ENCODE measurements at places on chromosomes 11 and 22.

- DNase-seq, result no peak
Observed at GRCh38 chr11:65410936-65411680, 11.5 kb upstream of the NEAT1 start.

GRCh38 chr22:22037229-22037628 lies 54.6 kb upstream of the TOP3B start:
- DNase-seq, result no peak

- no peak for DNase-seq
Observed at GRCh38 chr22:40826984-40827741, 8.0 kb upstream of the SLC25A17 start.

- DNase-seq, result no peak
Observed at GRCh38 chr11:87092159-87092558, 54.4 kb downstream of the TMEM135 start.

GRCh38 chr22:45776313-45776585 lies 104.6 kb downstream of the ATXN10 start:
- DNase-seq, result no peak

DNA sequence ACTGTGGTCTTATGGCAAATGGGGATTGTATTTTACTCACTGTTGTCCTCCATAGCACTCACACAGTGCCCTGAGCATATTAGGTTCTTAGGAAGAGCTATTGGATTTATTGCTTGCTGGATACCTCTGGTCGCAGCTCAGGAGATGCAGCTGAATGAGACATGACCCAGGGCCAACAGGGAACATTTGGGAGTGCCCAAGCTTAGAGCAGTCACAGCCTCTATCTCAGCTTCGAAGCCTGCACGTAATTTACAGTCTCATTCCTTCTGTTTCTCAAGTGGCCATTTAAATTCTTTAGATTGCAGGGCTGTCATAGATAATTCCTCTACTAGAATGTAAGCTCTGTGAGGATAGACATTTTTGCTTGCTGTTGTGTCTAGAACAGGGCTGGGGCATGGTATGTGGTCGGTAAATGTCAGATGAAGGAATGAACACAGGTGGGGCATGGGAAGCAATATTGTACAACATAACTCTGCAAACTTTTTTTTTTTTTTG lies 192.8 kb downstream of the GRIK4 start:
- DNase-seq, result no peak

DNA sequence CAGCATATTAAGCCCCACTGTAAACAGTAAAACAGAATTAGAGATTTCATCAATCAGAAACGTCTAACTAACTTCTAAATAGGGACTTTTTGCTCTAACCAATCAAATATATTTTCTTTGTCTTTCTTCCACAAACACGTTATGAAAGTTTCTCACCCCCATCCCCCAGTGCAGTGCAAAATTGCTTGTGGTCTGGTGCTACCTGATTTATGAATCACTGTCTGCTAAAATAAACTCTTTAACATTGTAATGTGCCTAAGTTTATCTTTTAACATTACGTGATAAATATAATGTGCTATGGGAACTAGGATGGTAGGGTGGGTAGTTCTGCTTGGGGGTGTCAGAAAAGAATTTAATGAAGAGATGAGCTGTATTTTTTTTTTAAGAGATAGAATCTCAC lies 47.3 kb upstream of the SLC5A1 start:
- no peak for DNase-seq

DNA sequence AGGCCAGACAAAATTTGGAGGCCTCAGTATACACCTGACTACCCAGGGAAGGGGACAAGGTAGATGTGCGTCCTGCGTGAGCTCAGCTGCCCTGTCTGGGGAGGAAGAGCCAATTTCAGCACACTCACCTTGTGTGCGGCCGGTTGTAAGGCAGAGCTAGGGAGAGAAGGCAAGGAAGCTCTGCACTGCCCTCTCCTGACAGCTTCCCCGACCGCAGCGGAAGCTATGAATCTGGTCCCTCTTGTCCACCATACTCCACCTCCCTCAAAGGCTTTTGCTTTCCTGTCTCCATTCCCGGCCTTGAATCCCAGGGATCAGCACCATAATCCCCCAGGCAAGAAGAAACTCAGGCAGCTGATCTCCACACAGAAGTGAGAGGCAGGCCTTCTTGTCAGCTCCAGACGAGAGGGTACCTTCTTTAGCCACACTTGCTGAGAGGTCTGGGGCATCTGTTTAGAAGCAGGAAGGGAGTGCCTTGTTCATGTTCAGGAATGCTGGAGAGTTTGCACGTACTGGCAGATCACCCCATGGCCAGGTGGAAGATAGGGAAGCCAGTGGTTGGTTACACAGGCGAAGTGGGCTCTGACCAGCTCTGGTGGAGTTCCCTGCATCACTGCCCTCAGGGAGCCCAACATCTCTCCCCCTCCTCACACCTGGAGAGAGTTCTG lies 62.5 kb downstream of the FEZ1 start:
- no peak for DNase-seq

- no peak for DNase-seq
Observed at GRCh38 chr11:61076506-61077304, 25.6 kb upstream of the CD5 start.

- DNase-seq, result no peak
Observed at GRCh38 chr11:62911137-62912130, 9.7 kb downstream of the CHRM1 start.

- DNase-seq, result no peak
Observed at GRCh38 chr11:2186669-2187279, 15.2 kb upstream of the TH start.

DNA sequence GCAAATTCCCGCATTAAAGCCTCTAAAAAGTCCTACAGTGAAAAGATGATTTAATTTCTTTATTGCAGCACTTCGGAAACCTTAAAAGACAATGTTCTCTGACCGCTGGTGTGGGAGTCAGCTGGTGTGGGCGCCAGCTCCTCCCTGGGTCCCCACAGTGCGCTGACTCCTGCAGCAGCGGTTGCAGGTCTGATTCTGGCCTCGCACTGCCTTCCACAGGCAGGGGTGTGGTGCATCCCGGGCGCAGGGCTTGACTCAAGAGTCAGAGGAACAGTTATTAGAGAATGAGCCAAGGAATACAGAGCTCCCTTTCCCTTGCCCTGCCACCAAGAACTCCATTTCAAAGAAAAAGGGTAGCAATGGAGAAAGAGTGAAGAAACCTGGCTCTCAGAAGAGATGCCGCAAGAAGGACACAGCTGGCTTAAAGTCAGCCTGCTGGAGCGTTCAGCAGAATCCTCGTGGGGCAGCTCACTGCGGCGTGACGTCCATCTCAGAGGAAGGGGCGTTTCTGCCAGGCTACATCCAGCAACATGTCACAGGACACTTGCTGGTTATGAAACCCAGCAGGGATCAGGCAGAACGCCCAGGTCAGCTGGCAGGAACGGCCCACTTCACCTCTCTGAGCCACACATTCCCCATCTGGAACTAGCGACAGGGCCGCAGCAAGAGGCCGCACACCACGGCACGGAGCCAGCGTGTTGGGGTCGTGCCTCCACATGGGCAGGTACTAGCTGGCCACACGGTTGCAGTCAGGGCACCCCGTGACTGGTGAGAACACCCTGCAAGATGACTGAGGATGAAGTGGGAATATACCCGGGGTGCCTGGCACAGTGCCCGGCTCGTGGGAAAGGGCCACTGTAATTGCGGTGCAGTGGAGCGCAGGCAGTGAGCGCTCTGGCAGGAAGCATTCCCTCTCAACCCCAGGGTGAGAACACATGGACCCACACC lies 18.1 kb upstream of the EFCAB6 start:
- DNase-seq, result no peak

GRCh38 chr11:92246630-92247029 lies 22.0 kb downstream of the FAT3 start:
- DNase-seq, result no peak

DNA sequence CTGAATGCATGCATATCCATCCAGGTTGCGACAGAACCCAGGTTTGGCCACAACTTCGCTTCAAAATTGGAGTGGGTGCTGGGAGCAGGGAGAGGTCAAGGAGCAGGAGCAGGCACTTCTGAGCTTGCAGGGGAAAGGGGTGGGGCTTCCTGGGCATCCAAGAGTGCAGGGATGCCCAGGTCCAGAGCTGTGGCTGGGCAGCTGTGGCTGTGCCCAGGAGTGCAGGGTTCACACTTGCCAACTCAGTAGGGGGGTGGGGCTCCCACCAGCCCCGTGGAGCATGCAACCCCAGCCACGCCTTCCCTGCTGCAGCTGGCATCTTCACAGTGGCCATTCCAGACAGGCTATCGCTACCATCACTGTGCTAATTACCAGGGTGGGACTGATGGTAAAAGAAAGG lies 115.3 kb upstream of the MTNR1B start:
- DNase-seq, result no peak

DNA sequence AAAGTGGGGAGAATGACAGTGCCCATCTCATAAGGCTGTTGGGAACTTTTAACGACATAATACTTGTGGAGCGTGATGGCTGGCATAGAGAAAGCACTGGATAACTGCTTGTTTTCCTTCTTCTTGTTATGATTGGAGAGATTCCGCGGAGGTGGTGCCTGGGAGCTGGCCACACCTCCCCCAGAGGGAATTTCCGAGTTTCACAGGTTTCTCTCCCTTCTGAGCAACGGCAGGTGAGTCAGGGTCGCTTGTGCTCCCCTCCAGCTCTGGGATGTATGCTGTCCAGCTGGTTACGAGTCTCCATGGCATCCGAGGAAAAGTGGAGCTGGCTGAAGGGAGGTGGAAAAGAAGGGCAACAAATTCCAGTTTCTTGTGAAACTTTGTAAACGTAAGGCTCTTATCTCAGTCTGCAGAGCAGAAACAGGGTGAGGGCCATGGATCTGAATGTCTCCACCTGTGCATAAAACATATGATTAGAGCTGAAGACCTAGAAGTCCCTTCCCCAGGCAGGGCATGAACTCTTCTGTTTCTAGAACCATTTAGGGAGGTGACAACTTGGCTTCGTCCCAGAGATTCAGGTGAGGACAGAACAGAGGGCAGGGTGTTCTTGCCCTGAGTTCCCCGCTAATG lies 10.0 kb upstream of the PLET1 start:
- no peak for DNase-seq

GRCh38 chr11:2816523-2816922 lies 69.1 kb downstream of the CDKN1C start:
- DNase-seq, result no peak

DNA sequence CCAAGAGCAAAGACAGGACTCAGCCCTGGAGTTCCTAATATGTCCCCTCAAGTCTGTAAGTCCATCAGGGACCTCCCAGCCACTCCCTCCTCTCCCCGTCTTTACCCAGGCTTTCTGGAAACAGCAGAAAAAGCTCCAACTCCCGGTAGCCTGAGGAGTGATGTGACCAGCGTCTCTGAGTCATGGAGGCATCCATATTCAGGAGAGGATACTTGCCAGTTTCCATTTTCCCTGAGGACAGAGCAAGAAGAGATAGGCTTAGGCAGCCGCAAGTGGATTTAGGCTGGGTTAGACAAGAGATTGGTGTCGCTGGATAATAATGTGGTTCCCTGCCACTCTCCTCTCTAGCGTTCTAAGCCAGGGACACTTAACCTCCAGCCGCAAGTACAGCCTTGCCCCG lies 206.6 kb downstream of the GRIK4 start:
- DNase-seq, result no peak

DNA sequence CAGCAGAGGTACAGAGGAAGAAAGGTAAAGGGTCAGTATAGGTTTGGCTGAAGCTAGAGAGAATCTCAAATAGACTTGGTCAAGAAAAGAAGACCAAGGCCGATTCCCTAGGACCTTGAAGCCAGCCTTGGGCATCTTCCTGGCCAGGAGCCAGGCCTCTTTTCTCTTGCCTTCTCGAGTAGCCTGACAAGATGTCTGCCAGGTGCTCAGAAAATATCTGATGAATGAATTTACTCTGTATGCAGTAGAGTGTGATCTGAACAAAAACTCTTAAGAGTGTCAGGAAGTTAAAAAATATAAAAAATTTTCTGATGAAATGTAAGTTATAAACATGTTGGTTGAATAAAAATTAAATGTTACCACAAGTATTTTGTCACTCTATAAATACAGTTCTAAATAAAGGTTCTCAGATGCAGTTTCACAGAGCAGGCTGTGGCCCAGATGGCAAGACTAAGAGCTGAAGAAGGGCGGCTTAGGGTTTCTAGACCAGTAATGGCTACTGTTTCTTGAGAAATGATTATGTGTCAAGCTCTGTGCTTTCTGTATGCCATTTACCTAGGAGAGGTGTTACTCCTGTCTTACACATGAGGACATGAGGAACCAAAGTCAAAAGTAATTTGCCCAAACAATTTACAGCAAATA lies 98.1 kb downstream of the ATXN10 start:
- DNase-seq, result no peak

GRCh38 chr11:72072348-72072747 lies 8.0 kb downstream of the NUMA1 start:
- no peak for DNase-seq

- DNase-seq, result no peak
Observed at GRCh38 chr22:41361716-41362310, 19.9 kb upstream of the TEF start.

- no peak for DNase-seq
Observed at GRCh38 chr11:35792148-35792845, 129.7 kb downstream of the TRIM44 start.

DNA sequence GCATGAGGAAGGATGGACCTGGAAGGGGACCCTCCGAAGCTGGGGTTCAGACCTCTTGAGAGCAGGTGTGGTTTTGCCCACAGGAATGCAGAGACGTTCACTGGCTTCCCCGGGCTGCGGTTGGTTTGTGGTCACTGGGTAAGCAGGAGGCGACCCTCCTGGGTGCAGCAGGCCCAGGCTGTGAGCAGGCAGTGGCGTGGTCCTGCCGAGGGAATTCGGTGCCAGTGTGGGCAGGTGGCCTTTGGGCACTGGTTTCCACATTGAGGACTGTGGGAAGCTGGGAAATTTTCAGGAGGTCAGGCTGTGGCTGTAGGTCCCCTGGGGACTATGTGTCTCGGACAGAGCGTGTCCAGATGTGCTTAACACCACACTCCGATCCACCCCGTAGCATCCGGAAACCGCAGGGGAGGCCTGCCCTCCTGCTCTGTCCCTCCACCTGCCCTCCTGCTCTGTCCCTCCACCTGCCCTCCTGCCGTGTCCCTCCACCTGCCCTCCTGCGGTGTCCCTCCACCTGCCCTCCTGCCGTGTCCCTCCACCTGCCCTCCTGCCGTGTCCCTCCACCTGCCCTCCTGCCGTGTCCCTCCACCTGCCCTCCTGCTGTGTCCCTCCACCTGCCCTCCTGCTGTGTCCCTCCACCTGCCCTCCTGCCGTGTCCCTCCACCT lies 27.5 kb downstream of the TPCN2 start:
- no peak for DNase-seq

GRCh38 chr11:111539426-111540113 lies 950 bp upstream of the LAYN start:
- DNase-seq, result no peak

DNA sequence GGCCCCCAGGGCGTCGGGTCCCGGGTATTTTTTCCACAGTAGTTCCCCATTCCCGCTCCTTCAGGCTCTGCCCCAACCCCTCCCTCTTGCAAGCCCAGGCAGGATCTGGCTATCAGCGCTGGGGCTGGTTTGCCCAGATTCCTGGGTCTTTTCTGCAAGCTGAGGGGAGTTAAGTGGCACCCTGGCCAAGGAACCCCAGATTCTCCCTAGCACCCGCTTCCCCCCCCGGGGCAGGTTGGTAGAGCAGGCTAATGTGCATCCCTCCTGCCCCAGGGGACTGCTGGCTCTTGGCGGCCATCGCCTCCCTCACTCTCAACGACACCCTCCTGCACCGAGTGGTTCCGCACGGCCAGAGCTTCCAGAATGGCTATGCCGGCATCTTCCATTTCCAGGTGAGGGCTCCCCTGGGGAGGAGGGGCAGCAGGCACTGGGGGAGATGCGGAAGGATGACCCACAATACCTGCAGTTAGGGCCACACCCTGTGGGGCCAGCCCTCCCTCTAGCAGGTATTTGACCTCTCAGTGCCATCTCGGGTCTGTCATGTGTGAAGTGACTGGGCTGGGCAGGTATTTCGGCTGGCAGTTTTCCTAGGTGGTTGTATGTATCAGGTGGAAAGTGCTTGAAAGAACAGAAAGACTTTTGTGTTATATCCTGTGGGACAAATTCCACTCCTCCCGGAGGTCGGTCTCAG lies 1.6 kb downstream of the CAPN1 start:
- no peak for DNase-seq

Measured in stimulated activated effector memory CD8-positive, alpha-beta T cell treated with anti-CD3 and anti-CD28 coated beads, Interleukin-12 subunit alpha, Interleukin-12 subunit beta, amount 100 ng/mL, for 72 hours (primary cell).